NCI-H2171 (cell line): ENCODE measurements at places on chromosomes 5 and 9.

GRCh38 chr9:131410044-131410491 lies 16.2 kb downstream of the PRRC2B start:
- peak; percentile 77 for DNase-seq

- DNase-seq, result no peak
Observed at GRCh38 chr5:177350776-177351391, 584 bp downstream of the LMAN2 start.

GRCh38 chr9:70609542-70610286 lies 195.3 kb upstream of the KLF9 start:
- no peak for DNase-seq

- no peak for DNase-seq
Observed at GRCh38 chr5:135606431-135606830, 27.6 kb upstream of the CXCL14 start.

DNA sequence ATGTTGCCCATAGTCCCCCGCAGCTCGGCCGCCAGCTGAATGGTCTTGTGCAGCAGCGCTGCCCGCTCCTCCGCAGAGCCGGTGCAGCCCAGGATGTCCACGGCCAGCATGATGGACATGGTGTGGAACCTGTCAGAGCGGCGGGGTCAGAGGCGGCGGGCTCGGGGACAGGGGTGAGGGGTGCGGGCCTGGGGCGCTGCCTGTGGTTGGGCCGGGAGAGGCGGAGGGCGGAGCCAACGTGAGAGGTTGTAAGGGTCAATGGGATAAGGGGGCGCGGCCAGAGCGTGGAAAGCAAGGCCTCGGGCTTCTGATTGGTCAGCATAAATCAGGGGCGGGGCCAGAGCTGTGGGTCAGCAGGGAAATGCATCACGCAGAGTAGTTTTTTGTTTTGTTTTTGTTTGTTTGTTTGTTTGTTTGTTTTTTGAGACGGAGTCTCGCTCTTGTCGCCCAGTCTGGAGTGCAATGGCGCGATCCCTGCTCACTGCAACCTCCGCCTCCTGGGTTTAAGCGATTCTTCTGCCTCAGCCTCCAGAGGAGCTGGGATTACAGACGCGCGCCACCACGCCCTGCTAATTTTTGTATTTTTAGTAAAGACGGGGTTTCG lies 6.8 kb upstream of the TOR2A start:
- DNase-seq, result no peak

GRCh38 chr5:10607666-10608073 lies 43.8 kb downstream of the ANKRD33B start:
- no peak for DNase-seq

DNA sequence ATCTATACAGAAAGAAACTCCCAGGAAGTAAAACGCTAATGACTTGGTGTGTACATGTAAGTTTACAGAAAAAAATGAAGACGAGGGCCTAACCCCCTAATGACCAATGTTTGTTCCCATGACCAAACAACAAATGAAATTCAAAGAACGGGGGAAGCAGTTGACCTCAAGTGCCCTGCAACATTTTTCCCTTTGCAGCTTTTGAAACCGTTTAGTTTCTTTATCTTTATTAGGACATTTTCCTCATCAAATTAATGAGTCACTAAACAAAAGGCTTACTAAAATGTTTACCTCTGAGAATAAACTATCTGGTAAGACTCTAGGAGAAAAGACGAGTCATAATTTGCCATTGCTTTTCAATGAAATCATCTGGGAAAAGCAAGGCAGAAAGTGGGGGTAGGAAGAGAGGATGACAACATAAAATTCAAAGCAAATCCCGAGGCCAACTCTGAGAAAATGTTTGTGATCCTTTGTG lies 57.4 kb downstream of the LHFPL2 start:
- no peak for DNase-seq

DNA sequence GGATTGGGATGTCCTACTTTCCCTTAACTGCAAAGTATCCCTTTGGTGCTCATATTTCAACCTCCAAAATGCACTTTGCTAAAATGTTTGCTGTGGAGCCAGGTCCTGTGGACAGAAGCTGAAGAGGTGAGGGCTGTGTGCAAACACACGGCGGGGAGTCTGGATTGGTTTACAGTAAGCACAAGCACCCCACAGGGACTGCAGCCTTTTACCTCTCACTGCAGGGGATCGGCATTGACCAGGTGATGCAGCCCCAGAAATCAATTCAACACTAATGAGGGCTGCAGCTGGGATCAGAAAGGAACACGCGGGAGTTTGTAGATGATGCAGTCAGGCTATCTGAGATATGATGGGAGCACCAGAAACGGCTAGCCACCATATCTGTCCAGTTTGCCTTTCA lies 450.9 kb downstream of the CCDC171 start:
- DNase-seq, result no peak

DNA sequence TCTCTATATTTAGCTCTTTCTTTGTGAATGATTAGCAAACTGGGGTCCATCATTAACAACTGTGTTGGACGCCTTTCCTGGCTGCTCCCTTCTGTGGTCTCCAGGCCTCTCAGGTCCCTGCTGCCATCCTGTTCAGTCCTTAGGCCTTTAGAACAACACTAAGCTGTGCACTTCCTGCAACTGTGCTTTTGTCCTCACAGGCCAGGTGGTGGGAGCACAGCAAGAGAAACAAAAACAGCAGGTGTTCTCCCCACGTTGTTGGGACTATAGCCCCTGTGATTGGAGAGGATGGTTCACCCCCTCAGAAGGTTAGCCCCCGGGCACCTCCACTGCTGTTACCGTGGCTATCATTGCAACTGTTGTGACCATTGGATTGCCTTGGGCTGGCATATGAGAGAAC lies 41.7 kb upstream of the CLINT1 start:
- DNase-seq, result no peak

- no peak for DNase-seq
Observed at GRCh38 chr5:143516249-143516648, 112.8 kb upstream of the NR3C1 start.

DNA sequence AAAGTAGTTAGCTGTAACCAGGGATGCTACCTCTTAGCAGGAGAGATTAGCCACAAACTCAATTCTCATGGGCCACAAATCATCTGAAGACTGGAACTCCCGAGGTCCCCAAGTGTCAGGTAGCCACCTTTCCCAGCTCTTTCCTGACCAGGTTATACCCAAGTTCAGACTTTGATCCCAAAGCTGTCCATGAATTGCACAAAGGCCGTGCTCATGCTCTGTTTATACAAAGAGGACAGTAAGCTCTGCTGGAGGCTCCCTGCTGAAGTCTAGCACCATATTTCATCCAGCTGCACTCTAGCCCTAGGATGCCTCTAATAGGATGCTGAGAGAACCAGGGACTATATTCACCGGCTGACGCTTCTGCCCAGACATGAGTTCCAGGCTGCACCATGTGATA lies 271.0 kb upstream of the ADAMTSL1 start:
- DNase-seq, result no peak

GRCh38 chr9:135032868-135033460 lies 54.5 kb upstream of the OLFM1 start:
- no peak for DNase-seq

DNA sequence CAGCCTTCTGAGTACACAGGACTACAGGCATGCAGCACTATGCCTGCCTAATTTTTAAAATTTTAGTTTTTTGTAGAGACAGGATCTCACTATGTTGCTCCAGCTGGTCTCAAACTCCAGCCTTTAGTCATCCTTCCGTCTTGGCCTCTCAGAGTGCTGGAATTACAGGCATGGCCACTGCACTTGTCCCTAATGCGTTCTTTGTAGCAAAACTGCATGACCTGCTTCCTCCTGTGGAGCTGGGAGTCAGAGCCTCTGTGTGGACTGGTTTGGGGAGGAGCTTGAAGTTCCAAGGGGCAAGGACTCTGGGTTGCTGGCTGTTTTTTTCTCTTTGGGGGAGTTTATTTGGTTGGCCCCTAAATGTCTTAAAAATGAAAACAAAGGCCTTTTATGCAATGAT lies 22.7 kb upstream of the ANKRD34B start:
- DNase-seq, result no peak

DNA sequence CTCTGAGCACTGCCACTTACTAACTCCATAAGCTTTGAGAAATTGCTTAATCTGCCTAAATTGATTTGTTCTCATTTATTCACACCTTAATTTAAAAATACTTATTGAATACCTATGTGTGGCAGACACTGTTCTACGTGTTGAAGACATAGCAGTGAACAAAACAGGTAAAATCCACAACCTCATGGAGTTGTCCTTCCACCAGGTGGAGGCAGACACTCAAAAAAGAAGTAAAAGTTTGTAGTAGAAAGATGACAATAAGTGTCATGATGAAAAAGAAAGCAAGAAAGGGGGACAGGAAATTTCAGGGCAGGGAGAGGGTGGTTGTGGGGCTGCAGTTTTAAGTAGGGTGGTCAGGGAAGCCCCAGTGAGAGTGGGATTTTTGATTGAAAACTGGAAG lies 94.9 kb downstream of the SREK1 start:
- DNase-seq, result no peak

DNA sequence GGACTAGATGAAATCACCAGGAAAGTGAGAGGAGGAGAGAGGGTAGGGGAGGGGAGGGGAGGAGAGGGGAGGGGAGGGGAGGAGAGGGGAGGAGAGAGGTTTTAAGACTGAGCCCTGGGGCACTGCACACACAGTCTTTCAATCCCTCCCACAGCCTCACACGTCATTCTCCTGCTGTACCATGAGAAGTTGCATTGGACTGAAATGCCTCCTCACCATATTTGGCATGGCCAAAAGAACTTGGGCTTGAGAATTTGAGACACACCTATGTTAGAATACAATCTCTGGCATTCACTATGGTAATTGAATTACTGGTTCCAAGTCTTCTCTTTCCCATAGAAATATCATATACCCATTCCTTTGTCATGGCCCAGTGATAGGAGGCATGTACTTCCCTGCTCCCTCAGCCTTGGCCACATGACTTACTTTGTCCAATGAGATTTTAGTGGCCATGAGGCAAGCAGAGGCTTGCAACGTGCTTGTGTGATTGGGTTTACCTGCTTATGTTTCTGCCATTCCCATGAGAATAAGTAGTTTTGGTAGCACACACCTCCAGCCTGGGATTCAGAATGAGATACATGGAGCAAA lies 133.3 kb upstream of the SMARCA2 start:
- DNase-seq, result no peak

DNA sequence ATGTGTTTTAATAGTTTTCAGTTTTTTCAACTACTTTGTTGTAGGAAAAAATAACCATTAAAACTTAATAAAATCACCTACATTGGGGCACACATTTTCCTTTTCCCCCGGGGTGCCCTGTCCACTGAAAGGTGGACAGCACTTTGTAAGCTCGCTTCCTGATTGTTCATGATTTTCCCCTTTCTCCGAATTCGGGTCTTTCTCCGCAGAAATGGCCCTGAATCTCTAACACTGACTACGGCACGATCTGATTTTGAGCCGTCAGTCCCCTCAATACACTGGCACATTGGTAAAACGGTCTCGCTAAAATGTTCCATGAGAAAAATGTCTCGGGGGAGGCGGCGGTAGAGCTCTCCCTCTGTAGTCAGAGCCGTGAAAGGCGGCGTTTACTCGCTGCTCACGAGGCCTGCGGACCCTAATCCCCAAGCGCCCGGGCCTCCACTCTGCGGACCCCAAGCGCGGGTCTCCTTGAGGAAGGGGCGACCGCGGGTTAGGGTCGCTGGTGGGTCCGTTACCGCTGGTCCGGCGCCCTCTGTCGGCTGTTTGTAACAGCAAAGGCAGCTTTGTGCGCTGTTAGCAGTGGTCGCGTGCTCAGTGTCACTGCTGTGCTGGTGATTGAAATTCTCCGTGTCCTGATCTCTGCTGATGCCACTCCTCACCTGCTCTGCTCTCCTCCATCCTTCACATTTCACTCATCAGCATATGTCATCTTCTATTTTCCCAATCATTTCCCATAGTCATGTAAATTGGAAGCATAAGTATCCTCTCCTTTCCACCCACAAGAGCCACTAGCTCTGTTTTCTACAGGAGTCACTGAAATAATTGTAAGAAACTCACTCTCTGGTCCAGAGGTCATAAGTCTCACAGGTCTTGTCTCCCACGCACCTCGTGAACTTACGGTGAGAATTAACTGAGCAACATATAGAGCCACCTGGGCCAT lies 10.8 kb upstream of the IFNA2 start:
- DNase-seq, result no peak

- DNase-seq, result no peak
Observed at GRCh38 chr5:39102684-39103155, 28.5 kb upstream of the RICTOR start.

DNA sequence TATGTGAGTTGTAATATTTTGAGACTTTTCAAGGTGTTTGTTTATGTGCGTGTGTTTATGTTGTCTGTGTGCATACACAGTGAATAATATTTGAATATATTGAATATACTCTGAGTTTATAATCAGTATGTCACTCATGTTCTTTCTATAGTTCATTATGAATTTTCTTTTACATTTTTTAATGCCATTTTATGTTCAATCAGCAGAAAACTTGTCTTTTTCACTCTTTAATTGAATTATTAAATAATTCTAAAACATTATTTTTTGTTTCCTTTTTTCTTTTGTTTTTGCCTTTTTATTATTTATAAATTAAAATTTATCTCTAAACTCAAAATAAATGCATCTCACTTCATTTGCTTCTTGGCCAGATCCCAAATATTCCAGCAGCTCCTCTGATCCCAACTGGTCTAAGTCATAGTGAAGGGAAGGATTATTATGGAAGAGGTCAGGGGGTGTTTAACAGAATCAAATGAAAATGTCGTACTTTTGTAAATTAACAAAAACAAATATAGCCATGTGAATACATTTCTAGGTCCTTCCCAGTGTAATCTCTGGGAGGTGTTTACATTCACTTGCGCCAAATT lies 188.9 kb downstream of the KDM4C start:
- no peak for DNase-seq

DNA sequence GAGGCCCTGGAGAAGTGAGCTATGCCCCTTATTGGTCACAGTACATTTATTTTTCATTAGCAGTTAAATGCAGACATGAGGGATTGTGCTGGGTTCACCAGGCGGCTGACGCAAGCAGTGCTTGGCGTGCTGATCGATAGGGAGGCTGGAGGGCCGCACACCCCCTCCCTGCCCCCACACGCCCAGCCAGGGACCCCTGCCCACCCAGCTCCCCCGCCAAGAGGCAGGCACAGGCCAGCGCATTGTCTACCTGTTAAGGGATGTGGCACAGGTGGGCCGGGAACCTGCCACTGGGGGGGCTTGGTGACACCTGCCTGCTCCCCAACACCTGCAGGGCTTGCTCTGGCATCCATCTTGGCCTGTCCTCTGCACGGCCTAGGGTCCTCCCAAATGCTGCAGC lies 39.2 kb downstream of the HK3 start:
- DNase-seq, result no peak

DNA sequence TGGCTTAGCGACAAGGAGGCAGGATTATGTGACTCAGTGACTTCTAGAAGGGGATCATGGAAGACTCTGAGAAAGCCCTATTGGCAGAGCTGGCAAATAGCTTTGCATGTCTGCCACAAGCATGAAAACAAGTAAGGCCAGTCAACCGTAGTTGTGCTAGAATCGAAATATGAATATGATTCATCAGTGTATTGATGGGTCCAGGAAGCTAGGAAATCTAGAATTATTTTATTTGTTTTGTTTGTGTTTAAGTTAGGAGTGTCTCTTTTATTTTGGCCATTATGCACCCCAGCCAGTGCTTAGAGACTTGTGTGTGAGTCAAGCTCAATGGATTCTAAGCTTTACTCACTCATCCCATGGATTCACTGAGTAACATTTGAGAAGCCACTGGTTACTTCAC lies 3.8 kb upstream of the ITGA2 start:
- DNase-seq, result no peak

- DNase-seq, result no peak
Observed at GRCh38 chr5:90421136-90421535, 11.6 kb upstream of the CETN3 start.

GRCh38 chr5:33588654-33589372 lies 148.0 kb downstream of the TARS1 start:
- DNase-seq, result peak; percentile 11
